Posterior vena cava (tissue), 2 donors: ENCODE measurements at places on chromosomes 1 and 21.
A peak's percentile ranks its signal among the peaks of the same experiment; 100 is the strongest.

DNA sequence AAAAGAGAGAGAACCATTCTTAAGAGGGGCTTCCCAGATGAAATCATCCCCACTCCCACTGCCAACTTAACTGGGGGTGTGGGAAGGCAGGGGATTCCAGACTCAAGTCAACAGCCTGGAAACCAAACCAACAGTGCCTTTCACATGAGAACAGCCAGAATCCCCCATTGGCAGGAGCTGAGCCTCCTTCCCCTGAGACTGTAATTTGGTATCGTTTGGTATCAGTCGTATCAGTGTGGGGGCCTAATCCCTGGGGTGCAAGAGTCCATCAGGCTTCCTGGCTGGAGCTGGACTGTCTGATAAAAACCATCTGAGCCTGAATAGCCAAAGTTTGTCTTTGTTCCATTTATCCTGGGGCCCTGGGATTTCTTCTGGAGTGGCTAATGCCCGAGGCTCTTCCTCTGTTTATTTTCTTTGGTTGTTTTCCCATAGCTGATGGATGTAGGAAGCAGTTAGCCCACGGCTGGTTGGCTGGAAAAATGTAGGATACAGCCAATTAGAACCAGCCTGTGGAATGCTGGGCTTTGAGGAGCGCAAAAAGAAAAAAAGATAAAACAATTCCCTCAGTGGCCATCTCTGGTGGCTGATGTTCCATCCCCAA, 84.6 kb downstream of the LAMC2 start:
- DNase-seq, result peak; percentile 40

DNA sequence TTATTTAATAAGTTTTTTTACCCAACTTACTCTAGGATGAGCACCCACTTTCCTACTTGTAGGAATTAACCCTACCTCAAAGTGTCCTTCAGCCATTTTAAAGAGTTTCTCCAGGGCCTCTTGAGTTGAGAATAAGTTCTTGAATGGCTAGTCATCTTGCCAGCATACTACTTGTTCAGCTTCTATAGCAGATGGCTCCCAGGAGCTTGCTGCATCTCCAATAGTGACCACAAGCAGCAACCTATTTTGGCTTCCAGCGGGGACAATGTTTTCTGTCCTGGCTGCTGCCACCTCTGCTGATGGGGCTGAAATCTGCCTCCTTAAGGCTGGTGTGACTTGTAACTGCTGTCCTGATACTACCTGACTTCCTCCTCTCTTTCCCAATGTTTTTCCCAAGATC, 20.8 kb upstream of the PIK3R3 start:
- no peak for DNase-seq

DNA sequence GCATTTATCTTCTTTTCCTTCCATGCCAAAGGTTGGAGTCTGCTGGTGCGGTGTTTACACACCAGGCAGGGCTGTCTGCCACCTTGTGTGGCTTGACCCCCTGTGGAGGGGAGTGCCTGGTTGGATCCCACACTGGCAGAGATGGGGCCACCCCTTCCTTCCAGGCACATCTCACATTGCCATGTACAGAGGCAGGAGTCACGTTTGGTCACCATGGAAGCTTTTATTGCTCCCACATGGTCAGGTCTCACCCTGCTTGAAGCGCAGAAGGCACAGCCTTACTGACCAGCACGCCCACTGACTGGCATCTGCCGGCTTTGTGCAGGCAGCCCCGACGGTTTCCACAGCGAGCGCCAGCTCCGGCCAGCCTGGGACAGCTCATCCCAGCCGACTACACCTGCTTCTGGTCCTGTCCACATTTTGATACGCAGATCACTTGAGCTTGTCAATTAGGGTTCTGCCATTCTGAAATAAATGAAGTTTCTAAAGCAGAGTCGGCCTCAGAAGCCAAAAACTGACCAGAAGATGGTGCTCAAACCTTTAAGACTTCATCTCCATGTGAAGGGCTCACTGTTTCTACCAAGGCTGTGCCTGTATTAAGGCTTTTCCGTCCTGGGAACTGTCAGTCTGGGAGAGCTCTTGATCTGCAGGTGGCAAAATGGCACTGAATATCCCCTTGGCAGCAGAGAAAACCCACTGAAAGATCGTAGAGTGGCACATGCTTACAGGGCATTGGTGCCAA, 35.6 kb upstream of the EPHA8 start:
- DNase-seq, result peak; percentile 70

DNA sequence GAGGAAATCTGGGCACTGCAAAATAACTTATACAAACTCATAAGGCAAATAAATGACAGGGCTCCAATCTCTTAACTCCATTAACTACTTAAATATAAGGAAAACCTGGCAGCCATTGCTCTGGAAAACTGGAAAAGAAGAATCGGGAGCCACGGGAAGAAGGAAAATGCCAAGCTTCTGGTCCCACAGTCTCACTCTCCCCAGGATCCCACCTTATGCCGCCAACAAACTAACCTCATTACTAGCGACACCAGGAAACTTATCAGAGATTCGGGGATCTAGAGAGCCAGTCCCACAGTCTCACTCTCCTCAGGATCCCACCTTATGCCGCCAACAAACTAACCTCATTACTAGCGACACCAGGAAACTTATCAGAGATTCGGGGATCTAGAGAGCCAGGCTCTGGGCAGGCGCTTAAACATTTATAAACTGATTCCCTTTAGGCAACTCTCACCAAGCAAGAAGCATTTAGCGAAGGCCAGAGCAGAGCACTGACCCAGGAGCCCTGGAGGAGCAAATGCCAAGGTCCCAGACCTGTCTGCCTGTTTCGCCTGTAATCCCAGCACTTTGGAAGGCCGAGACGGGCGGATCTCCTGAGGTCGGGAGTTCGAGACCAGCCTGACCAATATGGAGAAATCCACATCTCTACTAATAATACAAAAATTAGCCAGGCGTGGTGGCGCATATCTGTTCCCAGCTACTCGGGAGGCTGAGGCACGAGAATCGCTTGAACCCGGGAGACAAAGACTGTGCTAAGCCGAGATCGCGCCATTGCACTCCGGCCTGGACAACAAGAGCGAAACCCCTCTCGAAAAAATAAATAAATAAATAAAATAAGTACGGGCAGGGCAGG, 720 bp downstream of the PSMB2 start:
- DNase-seq, result no peak

GRCh38 chr1:177706977-177707376, 262.9 kb downstream of the SEC16B start:
- DNase-seq, result no peak

- DNase-seq, result peak; percentile 91
Measured at GRCh38 chr1:18950401-18951026, 6.0 kb downstream of the IFFO2 start.

GRCh38 chr1:99682291-99682751, 36.4 kb downstream of the PALMD start:
- DNase-seq, result no peak

- no peak for DNase-seq
Measured at GRCh38 chr1:98098473-98098872, 177.6 kb upstream of the DPYD start.

DNA sequence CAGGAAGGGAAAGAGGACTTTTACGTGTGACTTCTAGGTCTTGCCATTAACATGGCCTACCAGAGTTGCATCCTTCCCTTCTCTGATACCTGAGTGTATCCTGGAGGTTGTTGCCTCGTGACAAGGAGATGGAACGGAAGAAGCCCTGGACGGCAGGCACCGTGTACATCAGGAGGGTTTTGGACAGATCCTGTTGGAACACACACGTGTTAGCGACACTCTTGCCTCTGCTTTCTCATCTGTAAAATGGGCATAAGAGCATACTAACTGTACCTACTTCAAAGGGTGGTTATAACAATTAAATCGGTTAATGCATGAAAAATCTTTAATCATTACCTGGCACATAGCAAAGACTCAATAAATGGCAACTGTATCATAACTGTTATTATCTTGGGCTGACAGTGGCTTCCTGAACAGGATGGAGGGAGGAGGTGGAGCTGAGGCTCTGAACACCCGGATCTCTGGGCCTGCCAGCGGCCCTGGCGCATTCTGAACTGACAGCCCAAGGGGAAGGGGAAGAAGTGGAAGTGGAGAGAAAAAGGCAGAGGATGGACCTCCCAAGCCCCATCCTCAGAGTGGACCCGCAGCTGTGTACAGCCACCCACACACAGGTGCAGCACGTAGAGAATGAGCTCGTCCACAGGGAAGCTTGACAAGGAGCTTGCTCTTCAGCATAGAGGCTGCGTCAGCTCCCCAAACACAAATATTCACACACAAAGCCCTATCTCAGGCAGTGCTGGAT, 30.2 kb upstream of the EXOSC10 start:
- no peak for DNase-seq

DNA sequence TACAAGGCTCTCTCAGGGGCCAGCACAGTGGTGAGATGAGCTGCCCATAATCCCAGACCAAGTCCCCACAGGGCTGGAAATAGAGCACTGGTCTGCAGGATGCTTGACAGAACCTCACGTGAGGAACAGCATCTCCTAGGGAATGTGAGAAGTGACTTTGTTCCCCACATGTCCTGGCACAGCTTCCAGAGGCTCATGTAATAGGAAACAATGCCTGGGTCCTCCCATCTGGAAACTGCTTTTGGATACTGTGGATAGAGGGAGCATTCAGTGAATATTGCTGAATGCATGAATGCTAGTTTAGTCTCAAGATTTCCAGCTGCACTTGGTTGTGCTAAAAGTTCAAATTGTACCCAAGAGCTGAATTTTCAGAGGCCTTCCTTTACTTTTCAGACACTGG, 146.2 kb downstream of the TNR start:
- DNase-seq, result no peak

DNA sequence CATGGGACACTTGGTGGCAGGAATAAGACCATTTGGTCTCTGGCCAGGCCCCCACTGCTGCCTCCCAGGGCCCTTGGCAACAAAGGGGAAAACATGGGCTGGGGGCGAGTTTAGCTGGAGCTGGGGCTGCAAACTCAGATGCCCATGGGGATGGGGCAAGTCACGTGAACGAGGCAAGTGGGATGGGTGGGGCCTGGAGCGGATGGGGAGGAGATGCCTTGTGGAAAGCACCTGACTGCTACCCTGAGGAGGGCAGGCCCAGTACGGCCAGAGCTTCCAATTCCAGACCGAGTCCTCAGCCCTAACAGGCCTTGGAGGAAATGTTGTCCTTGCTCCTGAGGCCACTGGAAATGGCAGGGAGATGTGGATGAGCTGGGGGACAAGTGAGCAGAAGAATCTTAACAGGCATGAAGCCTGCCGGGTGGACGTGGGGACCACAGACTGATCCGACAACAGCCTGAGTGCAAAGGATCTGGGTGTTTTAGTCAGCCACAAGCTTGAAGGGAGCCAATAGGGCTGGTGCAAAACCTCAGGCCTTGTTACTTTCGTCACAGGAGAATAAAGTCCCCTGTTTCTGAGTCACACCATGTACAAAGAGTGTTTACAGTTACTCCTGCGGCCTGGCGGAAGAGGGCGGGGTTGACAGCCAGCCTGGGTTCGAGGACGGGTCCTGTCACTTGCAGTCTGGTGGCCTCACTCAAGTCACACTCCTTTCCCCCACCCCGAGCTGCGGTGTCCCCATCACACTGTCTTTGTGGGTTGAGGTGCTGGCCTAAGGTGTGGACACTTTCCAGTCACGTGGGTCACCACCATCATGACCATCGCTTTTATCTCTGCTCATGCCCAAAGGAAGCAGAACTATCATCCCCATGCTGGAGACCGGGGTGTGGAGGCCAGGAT, 19.1 kb downstream of the RUNX3 start:
- DNase-seq, result no peak

DNA sequence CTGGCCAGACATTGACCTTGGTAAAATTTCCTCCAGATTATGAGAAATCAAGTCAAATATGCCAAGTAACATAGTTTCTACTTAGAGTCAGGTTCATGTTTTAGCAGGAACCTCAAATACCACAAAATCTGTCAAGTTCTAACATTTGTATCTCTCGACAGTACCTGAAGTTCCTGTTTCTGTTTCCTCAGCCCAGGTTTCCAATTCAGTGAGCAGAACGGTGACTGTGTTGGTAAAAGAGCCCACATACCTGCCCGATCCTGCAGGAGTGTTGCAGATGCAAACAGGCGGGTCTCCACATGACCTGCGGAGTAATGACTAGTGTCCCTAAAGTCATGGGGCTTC, 57.9 kb upstream of the LGALS8 start:
- DNase-seq, result no peak

DNA sequence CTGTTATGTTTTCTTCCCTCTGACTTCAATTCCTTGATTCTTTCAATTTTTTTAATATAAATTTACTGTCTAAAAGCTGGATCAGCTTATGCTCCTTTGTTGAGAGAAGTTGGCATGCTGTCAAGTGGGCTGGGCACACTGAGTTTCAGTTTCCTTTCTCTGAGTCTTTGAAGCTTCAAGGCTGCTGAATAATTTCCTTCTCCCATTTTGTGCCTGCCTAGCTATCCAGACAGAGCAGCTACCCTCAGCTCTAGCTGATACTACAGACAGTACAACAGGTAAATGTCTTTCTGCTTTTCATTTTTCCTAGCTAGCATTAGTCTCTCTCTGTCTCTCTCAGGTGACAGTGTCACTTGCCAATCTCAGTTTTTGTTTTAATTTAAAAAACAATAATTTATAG, at the start of gene IFI44:
Gene IFI44, plus strand, starts transcription at position 204 of the 400 bp plus-strand sequence. CDS start 365 bp downstream, outside the sequence.
- peak; percentile 90 for DNase-seq

DNA sequence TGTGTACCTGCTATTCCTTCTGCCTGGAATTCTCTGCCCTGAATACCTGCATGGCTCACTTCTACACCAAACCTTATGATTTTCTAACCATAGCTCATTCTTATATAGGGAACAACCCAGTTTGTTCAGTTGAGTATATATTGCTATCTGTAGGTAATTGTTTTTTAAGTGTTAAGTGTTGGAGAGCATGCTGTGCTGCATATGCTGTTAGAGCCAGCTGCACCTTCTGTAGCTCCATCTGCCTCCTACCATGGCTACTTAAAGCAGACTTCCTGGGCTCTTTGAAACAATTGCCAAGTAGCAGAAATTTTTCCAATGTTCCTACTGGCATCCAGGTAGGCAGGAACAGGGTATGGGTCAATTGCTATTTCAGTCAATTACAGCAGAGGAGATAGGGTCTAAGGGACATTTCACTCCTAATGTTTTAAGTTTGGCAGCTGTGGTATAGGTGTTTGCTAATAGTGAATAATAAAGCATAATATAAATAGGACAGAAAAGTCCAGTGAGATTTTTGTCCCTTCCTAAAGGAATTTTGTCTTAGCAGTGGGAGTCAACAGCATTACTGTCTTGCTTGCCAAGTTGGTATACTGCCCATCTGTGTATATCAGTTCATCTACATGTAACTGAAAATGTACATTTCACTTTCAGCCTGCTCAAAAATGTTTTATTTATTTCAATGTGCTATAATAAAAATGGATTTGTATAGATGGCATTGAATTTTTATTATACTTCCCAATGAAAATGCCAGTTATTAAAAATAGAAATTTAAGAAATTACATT, 34.0 kb upstream of the C1orf115 start:
- DNase-seq, result no peak

GRCh38 chr1:180094705-180095295, 59.9 kb upstream of the QSOX1 start:
- DNase-seq, result no peak

GRCh38 chr1:203093754-203094410, 8.1 kb upstream of the MYOG start:
- no peak for DNase-seq
